T1000 (cell line): ENCODE measurements at places on chromosomes 11 and 22.

- DNase-seq, result no peak
Observed at GRCh38 chr22:46058091-46058420, 81.1 kb upstream of the WNT7B start.

DNA sequence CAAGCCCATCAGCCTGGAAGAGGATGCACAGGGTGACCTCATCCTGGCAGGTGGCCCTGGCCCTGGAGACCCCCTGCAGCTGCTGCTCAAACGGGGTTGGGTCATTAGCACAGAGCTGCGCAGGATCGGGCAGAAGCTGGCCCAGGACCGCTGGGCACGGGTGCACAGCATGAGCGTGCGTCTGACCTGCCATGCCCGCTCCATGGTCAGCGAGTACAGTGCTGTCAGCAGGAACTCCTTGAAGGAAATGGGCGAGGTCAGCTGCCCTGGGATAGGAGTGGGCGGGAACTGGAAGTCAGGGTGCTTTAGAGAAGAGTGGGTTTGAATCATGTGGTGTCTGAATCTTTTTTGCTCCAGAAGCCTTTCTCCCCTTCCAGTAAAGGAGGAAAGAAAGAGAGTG, 61.1 kb downstream of the INSC start:
- DNase-seq, result no peak

DNA sequence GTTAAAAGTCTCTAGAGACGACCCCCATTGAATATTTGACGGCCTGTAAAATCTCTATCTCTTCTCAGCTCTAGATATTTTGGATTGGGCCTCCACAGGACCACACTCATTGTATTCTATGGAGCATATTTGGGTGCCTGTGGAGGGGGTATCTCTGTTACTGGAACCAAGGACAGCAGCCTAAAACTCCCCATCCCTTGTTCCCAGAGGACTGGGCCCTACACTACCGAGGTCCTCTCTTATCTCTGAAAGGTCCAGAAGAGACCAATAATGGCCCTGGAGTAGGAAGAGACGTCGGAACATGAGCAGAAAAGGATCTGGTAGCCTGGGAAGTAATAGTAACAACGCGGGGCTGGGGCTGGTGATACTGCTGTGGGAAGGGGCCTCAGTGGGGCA, 542 bp downstream of the HPS4 start:
- DNase-seq, result no peak

GRCh38 chr11:115279813-115280761, 224.1 kb downstream of the CADM1 start:
- no peak for DNase-seq

GRCh38 chr22:21450320-21450831, 16.8 kb upstream of the TMEM191C start:
- no peak for DNase-seq

- no peak for DNase-seq
Observed at GRCh38 chr22:31253949-31254348, 38.3 kb downstream of the PIK3IP1 start.

DNA sequence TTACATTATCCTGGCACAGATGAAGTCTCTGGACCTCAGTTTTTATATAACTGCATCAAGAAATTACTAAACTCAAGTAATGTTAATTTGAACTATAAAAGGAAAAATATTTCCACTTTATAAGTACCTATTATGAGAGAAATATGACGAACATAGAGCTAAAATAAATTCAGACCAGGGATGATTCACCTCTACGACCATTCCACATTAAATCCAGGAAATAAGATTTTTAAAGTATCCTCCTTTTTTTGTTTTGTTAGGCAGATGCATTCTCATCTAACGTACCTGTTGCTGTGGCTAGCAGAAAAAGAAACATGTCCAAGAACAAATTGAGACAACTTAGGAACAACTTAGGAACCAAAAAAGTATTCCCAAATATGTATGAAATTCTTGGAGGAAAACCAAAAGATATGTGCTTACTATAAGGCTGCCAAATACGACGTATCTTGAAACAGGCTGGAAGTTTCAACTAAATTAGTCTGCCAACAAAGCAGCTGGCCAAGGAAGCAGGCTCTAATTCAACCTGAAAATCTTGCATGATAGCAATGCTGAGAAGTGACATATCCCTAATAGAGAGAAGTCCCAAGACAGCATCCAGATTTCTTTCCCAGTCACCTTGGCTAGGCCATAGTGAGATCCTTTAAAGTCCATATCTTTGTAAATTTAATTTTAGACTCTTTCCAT, 15.7 kb downstream of the SPTY2D1 start:
- DNase-seq, result no peak

- no peak for DNase-seq
Observed at GRCh38 chr11:77471558-77472193, 2.2 kb downstream of the PAK1 start.

DNA sequence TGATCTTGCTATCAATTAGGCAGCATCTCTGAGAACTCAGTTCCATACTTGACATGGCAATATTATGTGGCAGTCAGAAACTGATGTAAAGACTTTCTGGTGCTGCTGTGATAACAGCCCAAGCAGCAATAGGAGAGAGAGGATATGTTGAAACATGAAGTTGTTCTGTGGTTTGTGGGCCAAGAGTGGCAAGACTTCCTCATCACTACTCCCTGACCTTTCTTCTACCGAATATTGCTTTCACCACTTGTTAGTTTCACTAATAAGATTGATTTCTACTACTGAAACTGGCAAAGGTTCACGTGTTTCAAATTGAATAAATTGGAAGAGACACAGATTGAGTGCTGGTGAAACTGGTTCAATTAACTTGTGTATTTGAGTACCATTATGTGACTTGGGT, 852.6 kb upstream of the RAG2 start:
- no peak for DNase-seq

- DNase-seq, result no peak
Observed at GRCh38 chr22:42217019-42217751, 53.3 kb downstream of the TCF20 start.

- no peak for DNase-seq
Observed at GRCh38 chr11:120780239-120780638, 243.7 kb upstream of the TBCEL start.

- no peak for DNase-seq
Observed at GRCh38 chr11:20025332-20025840, 134.9 kb downstream of the DBX1 start.

DNA sequence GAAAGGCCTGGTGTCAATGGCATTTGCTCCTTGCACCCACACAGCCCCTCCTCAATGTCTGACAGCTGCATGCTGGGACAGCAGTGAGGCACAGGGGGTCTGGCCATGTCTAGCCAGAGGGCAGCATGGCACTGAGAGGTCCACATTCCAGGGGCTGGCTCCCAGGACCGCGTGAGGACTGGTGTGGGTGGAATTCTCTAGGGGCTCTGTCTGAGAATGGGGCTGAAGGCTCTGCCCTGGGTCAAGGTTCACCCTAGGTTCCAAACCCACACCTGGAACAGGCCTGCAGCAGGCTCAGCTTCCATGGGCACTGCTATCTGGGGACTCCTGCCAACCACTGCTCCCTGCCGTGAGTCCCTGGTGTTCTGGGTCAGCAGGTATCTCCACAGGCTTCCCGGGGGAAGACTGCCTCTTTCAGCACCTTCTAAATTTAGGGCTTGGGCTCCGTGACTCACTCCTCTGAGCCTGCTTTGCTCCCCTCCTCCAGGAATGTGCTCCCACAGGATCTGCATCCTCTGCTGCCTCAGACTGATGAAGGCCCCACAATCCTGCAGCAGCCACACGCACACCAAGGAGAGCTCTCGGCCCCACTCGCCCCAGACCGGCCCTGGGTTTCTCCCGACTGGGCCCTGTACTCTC, 4.2 kb downstream of the STARD10 start:
- no peak for DNase-seq
